ENCODE measurements at places on chromosomes 13 and 19.
A peak's percentile ranks its signal among the peaks of the same experiment; 100 is the strongest.

- DNase-seq: no peak
Measured at GRCh38 chr13:24119626-24120508, 40.7 kb upstream of the SPATA13 start.

DNA sequence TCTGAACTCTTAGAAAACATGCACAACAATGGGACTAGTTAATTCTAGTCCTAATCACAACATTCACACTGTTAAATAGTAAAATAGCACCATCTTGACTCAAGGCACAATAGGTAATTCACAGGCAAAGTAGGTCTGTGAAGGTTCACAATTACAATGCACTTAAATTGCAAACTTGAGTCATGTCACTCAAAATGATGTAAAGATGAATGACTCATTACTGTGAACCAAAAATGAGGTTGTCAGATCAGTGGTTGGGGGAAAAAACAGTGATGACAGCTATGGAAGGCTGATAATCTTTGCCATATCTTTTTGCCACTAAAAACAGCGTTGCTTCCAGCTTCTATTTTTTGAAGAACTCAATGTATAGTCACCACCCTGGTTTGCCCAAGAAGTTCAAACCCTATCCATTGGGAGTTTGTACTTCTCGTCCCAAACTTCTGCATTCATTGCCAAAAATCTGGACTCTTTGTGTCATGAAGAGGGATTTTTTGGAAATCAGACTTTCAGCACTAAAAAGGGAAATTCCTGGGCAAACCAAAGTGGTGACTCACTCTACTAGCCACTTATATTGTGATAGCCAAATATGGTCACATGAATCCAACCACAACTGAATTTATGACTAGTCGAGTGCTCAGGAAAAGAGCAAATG lies 200.9 kb upstream of the TMTC4 start:
- no peak for DNase-seq

GRCh38 chr13:37144661-37145060 lies 39.2 kb upstream of the CSNK1A1L start:
- DNase-seq: no peak

DNA sequence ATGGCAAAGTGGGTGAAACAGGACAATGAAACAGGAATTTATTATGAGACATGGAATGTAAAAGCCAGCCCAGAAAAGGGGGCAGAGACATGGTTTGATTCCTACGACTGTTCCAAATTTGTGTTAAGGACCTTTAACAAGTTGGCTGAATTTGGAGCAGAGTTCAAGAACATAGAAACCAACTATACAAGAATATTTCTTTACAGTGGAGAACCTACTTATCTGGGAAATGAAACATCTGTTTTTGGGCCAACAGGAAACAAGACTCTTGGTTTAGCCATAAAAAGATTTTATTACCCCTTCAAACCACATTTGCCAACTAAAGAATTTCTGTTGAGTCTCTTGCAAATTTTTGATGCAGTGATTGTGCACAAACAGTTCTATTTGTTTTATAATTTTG lies 8.6 kb downstream of the CLN5 start:
- DNase-seq: no peak

GRCh38 chr19:5152767-5153532 lies 184.0 kb downstream of the KDM4B start:
- no peak for DNase-seq

- no peak for DNase-seq
Measured at GRCh38 chr13:73924607-73925006, 209.6 kb downstream of the KLF12 start.

DNA sequence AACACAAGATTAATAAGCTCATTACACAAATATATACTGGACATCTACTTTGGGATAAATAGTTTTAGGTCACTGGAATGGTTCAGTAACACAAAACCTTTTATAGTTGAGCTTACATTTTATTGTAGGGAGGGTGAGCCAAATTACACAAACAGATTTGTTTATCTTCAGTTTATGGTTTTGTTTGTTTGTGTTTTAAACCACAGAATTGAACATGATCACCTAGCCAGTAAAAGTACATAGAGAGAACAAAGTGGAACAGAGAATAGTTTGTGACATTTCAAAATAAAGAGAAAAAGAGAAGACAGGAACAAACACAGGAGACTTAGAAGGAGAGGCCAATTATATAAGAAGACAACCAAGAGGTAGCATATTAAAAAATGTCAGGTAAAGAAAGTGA lies 1930.2 kb upstream of the PCDH20 start:
- no peak for DNase-seq

DNA sequence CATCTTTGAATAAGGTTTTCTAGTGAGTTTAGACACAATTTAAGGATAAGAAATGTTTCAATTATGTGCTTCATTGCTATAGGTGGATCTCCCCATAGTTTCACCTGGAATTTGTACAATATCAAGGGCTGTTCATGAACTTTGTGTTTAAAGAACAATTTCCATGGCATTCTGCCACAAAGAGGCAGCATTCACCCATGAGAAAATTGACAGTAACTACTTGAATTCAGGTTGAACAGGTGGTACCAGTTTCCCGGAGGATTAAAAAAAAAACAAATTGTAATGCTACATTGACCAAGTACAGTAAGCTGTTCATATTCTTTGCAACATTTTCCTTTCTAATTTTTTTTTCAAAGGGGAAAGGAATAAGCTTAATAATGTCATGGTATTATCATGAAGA lies 9.1 kb downstream of the SLITRK5 start:
- DNase-seq: no peak

DNA sequence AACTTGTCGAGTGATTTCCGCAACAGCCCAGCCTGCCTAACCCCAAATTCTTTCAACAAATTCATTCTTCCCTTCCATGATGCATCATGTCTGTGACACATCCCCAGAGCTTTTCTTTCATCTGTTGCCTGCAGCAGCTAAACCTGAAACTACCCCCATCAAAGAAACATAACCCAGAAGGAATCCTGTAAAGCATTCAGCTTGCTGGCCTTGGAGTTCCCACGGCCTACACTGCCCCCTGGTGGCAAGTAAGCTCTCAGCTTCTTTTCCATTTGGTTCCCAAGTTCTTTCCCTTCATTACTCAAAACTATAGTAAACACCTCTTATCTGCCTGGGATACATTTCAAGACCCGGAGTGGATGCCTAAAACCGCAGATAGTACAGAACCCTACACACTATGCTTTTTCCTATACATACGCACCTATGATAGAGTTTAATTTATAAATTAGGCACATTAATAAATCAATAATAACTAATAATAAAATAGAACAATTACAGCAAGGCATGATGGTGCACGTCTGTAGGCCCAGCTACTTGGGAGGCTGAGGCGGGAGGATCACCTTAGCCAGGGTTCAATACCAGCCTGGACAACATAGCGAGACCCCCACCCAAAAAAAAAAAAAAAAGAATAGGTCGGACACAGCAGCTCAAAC lies 7.4 kb downstream of the ETHE1 start:
- peak; percentile 76 for DNase-seq

- DNase-seq: peak; percentile 62
Measured at GRCh38 chr19:55341171-55341588, 1.5 kb downstream of the KMT5C start.

DNA sequence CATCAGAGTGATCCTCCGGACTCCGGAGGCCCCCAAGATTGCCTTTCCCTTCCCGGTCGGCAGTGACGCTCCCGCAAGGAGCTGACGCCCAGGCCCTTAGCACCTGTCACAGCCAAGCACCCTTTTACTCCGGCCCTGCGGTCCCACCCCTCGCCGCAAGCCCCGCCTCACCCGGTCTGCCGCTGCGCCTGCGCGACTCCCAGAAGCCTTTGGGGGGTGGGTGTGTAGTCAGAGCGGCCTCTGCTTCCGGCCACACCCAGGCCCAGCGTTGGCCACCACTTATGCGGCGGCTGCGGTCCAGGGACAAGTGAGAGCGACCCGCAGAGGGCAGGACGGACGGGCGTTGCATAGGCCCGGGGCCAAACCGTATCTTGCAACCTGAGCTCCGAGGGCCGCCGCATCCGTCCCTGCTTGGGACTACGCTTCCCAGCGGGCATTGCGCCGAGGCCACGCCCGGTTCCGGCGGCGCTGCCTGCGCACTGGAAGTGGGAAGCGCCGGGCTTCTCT lies 441 bp upstream of the ZFP28 start:
- DNase-seq: peak; percentile 90

GRCh38 chr19:19480688-19481087 lies 34.7 kb downstream of the TSSK6 start:
- no peak for DNase-seq

DNA sequence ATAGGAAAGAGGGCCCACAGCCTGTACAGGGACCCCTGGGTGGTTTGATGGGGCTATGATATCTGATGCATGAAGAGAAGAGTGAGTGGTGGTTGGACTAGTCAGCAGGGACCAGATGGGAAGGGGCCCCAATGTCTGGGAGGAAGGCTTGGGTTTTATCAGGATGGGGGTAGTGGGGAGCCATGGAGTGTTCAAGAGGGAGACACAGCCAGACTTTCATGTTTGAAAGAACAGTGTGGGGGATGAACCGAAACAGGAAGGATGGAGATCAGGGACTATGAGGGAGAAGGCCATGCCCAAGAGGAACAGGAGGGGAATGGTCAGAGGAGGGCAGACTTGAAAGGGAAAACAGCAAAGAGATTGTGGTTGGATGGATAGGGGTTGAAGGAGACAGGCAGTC lies 63.1 kb downstream of the UNC13A start:
- no peak for DNase-seq

DNA sequence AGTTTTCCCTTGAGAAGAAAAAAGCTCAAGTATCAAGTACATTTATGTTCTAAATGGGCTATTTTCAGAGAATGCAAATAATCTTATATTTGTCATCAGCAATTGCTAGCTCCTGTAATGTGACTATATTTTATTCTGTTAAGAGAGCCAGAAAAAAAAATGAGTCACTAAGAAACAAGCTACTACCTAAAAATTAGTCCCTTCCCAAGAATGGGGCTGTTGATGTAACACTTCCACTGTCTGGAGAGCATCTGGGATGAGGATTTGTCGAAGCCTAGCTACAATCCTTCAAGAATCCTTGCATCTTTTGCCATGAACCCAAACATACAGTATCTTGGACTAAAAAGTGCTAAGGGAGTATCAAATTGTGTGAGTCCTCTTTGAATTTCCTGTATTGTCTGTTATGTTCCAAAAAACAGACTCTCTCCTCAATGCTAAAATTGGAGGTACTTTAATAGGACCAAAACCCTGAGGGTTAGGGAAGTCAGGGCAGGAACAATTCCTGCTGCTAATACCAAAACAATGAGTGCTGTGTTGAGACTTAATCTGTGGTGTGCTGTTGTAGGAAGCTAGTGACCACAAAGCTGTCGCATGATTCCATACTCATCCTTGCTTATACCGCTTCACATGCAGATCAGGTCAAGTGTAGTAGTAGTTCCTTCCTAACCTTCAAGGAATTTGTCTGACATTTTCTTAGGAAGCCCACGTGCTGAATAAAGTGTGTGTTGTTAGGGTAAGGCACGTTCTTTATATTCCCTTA lies 4.9 kb upstream of the ZC3H13 start:
- no peak for DNase-seq

- DNase-seq: no peak
Measured at GRCh38 chr13:106963151-106963550, 395.2 kb upstream of the ARGLU1 start.

- DNase-seq: no peak
Measured at GRCh38 chr13:109400624-109401257, 385.6 kb downstream of the IRS2 start.

- DNase-seq: peak; percentile 61
Measured at GRCh38 chr19:55283548-55284377, at the start of gene BRSK1. TSS of gene BRSK1 (plus strand) at chr19:55283997. CDS start at chr19:55284443, 446 bp downstream.

DNA sequence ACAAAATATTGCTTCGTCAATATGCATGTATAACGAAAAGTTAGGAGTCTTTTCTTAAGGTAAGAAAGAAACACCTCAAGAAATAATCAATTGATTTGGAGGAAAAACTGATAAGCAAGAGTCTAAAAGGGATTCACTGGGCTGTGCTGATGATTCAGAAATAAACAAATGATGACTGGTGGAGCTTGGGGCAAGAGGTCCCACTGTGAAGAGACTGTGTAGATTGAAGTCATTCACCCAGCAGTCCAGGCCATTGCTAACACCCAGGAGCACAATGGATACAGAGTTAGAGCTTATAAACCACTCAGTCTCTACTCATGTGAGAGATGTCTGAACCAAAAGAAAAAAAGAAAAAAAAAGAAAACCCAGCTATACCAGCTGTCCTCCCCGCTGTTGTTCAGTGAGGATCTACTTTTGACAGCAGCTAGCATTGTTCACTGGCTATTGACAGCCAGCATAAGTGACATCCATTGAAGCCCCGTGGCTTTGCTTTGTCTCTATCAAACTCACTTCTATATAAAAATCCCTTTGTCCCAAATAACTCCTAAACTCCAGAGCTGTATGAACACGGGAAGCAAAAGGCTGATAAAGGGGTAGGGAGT lies 255.5 kb downstream of the KCTD12 start:
- no peak for DNase-seq

- no peak for DNase-seq
Measured at GRCh38 chr13:94800423-94800822, 88.1 kb upstream of the SOX21 start.

DNA sequence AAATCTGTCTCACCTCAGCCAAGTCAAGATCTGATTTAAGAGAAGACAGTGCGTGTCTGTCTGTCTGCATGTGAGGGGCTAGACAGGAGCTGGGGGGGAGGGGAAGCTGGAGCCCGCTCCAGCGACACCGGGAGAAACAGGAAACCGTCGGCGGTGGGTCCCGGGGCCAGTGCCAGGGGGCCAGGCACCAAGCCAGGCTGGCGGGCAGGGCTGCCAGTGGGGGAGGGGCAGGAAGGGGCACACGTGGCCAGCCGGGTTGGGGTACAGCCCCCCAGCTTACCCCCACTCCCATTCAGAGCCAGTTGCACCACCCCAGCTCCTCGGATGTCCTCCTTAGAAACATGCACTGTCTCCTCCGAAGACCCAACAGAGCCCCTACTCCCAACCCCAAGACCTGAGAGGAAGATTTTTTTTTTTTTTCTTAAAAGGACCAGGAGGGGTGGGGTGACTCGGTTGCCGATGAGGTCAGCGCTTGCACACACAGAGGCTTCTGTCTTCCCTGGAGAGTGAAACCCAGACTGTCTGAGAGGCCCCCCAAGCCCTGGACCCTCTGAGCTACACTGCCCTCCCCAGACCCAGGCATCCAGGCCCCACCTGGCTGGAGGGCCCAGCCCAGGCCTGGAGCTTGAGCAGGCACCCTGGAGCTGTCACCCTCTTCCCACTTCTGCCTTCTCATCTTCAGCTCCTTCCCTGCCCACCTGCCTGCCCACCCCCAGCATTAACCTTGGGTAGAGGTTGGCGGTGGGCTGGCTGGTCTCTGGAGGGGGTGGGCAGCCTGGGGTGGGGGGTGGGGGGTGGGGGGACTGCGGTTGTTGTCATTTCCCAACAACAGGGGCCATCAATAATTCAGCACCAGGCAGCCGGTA lies 4.0 kb downstream of the ERF start:
- no peak for DNase-seq

DNA sequence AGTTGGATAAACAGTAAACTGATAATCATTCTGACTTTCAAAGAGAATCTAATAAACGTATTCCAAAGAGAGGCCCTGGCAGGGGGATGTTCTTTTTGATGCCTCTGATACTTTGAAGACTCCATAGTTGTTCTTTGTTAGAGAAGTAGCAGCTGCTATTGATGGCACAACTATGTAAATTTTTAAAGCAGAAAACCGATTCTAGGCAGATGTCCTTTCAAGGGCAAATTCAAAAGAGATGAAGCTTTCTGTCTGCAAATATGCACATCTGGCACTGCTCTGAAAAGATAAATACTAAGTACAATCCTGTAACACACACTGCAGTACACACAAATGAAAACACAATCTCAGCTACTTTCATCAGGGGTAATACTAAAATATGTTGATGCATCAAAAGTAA lies 250.1 kb downstream of the VWA8 start:
- no peak for DNase-seq

- no peak for DNase-seq
Measured at GRCh38 chr13:61138857-61139256, 276.8 kb downstream of the PCDH20 start.
